ENCODE measurements at places on chromosomes 11 and 22.

DNA sequence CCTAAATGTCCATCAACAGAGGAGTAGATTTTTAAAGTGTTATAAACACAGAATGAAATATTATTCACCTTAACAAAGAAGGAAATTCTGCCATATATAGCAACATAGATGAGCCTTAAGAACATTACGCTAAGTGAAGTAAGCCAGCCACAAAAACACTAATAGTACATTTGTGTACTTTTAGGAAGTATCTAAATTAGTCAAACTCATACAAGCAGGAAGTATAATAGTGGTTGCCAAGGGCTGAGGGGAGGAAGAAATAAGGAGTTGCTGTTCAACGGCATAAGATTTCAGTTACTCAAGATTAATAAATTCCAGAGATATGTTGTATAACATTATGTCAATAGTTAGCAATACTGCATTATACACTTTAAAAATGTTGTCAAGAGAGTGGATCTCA is 181.7 kb upstream of the ZC3H12C start:
- DNase-seq, result peak; percentile 36

DNA sequence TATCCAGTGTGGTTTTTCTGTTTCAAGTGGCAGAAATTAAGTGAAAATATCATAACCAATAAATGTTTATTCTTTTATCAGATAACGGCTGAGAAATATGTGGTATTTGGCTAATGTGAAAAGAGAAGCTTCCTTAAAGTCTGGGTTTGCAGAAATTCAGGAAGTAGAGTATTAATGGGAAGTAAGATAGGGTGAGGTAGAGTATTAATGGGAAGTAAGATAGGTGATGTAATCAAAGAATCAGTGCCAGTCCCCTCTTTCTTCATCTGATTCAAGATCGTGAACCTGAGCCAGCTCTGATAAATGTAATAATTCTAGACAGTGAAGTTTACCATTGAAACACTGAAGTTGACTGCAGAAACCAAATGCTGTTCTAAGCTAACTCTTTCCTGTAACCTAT is 30.9 kb downstream of the TRPC6 start:
- no peak for DNase-seq

DNA sequence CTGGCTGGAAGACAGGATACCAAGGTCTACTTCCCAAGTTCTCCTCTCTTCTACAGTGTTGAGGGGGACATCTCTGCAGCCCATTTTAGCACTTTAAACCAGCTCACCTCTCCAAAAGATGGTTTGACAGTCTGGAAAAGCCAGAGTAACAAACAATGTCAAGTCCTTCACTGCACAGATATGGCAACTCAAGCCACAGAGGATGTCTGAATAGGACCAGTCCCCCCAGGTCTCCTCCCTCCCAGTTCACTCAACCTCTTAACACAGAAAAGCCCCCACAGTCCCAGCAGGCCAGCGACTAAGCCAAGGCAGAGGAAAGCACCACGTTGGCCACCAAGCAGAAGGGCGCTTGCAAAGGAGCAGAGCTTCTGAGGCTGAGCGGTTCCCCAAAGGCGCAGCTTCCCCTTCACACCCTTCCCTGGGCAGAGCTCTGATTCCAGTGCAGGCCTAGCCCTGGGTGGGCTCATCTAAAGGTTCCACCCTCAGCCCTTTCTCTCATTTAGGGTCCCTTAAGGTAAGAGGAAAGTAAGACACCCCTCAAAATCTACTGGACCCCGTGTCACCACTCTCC is 62.7 kb downstream of the PAK1 start:
- peak; percentile 21 for DNase-seq

- DNase-seq, result no peak
Measured at GRCh38 chr11:3085052-3085451, 27.8 kb upstream of the CARS1 start.

GRCh38 chr11:27307232-27307631 is 55.8 kb downstream of the CCDC34 start:
- no peak for DNase-seq

GRCh38 chr11:68002575-68002937 is 1.3 kb downstream of the UNC93B1 start:
- no peak for DNase-seq

GRCh38 chr22:25896592-25896991 is 154.6 kb downstream of the MYO18B start:
- no peak for DNase-seq

DNA sequence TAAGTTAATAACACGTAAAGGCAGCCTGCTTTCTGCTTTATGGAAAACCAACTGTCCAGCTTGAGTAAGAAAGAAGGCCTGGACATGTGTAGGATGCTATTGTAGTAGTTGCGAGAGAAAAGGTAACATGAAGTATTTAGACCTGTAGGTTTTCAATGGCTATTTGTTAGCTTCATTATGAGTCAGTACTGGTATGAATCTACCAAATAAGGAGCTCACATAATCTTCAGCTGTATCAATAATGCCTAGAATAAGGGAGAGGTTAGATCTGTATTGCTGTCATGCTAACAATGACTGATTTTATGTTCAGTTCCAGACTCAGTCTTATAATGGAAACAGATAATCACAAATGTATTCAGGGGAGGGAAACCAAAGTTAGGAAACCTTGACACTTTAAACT is 550.3 kb downstream of the CNTN5 start:
- DNase-seq, result no peak

DNA sequence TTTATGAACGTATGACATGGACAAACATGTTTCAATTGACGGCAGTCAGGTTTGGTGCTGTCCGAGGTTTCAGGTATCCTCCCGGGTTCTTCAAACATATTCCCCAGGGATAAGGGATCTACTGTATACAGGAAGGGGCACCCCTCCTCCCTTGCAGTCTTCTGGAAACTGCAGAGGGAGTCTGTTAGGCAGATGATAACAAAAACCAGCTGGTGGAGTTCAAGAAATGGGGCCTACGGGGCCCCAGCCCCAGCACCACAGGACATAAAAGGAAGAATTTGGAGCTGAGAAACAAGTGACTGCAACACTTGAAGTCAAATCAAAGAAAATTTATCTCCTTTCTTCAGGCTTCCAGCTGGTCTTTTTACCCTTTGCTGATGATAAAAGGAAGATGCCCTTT is 32.1 kb downstream of the SNU13 start:
- DNase-seq, result no peak

DNA sequence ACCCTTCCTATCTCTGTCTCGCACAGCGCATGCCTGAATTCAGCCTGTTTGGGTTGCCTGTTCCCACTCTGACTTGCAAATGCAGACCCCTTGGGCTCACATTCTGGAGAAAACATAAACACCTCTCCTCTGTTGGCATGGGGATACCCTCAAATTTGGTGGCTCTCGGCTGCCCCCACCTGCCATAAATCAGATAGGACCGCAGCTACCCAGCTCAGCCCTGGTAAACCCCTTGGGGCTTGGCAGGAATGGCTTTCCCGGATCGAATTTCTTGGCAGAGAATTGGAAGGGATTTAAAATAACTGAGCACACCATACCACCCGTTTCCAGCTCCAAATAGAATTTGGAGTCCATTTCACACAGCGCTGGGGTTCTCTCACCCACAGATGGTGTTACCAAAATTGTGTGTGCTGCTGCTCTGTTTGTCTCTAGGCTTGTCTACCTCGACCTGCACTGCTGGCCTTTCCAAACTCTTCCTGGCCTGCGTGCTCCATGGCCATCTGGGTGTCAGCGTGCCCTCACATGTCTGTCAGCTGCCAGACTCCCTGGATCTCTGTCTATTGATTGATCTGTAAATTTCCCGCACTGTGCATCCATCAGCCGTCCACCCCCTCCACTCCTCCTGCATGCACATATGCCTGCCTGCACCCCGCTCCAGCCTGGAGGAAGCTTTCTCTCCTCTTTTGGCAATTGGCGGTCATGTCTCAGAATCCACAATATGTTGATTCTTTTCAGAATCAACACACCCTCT is 134.0 kb downstream of the NTM start:
- no peak for DNase-seq

DNA sequence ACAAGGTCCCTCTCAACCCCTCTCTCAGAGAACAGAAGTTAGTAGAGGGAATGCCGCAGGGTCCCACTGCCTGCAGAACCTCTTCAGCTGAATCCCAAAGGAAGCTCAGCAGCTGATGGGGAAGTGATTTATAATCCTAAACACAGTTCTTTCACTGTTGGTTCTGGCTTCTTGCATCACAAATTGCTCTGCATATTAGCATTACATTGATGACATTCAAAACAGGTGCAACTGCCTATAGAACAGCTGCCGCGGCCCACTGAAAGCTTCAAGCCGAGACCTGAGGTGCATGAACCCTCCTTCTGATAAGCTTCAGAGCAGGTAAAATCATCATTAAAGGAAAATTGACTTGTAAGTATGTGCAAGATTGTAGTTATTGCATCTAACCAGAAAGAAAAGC is 75.2 kb upstream of the KIRREL3 start:
- DNase-seq, result no peak

GRCh38 chr11:117613521-117613920 is 183.5 kb downstream of the DSCAML1 start:
- DNase-seq, result no peak

- no peak for DNase-seq
Measured at GRCh38 chr11:57340039-57340615, 2.0 kb downstream of the P2RX3 start.

- DNase-seq, result no peak
Measured at GRCh38 chr11:76200006-76200940, 6.0 kb downstream of the WNT11 start.
